Ascending aorta (tissue), 2 donors: ENCODE measurements at places on chromosomes 3 and 15. TPM values are rescaled to one million over a fixed set of nuclear protein-coding genes. Genes with fewer than 3 reads are reported as not detected.

TTLL13 gene
- not detected for total RNA-seq

PLSCR5 gene
- not detected for total RNA-seq

DNA sequence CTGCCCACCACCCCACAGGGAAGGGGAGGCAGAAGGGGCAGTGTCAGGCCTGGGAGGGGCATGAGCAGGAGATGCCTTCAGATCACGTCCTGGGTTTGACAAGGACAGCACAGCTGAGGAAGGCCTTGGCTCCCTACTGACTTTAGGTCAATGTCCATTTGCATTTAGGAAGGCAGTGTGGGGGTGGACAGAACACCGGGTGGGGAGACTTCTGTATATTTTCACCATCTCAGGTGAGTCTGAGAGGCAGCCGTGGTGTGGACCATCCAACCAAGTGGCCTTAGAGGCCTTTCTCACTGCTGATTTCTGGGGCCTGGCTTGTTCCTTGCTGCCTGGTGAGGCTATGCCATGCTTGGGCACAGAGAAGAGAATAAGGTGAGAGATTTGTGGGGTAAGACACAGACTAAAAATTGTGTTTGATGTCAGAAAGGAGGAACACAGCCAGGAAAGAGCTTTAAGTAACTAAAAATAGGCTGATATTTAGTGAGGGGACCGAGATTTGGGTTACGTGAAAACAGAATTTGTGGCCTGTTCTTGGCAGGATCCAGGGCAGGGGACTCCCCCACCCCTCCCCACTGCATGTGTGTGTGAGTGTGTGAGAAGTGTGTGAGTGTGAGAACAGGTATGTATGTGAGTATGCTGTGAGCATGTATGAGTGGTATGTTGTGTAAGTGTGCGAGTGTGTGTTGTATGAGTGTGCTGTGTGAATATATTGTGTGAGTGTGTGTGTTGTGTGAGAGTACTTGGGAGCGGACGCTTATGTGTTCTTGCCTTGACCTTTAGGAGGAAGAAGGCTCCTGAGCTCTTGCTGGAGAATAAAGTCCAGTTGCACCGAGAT, 11.8 kb upstream of the PLA2G4E start:
- no peaks in the 10 kb centered on the region for H3K4me1 ChIP-seq
- peak; percentile 30 for DNase-seq
- no peaks in the 10 kb centered on the region for H3K36me3 ChIP-seq
- H3K4me3 ChIP-seq = no peak overlapping the region
- no peaks in the 10 kb centered on the region for H3K27me3 ChIP-seq
- H3K27ac ChIP-seq = no peak overlapping the region

GRCh38 chr3:149080011-149080698, 6.2 kb downstream of the HLTF start:
- H3K4me3 ChIP-seq = no peak overlapping the region
- DNase-seq = no peak
- no peak overlapping the region for H3K27ac ChIP-seq
- H3K36me3 ChIP-seq = peaks cover 7% of the 10 kb centered on the region

DNA sequence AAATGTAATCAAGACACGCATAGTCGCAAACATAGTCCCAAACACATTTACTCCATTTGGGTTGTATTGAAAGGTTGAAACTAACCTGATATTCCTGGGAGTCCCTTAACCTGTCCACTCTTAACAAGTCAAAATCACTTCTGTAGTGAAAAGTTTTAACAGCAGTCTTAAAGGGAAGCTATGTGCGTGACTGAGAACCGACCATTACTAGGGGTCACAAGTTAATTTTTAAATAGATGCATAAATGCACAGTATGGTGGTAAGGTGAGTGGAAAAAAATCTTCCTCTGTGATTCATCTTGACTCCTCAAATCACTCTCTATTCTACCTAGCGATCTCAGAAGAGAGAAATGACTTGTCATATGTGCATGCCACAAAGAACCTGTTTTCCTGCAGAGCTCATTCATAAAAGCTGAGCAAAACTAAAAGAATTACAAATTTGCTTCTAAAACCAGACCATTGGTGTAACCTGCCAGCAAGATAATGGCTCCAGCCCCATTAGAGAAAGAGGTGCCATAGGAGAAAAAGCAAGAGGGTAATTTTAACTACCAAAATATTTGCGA, 4.8 kb downstream of the GPR15 start:
- DNase-seq = no peak
- H3K27me3 ChIP-seq = no peaks in the 10 kb centered on the region
- H3K4me1 ChIP-seq = no peaks in the 10 kb centered on the region

DNA sequence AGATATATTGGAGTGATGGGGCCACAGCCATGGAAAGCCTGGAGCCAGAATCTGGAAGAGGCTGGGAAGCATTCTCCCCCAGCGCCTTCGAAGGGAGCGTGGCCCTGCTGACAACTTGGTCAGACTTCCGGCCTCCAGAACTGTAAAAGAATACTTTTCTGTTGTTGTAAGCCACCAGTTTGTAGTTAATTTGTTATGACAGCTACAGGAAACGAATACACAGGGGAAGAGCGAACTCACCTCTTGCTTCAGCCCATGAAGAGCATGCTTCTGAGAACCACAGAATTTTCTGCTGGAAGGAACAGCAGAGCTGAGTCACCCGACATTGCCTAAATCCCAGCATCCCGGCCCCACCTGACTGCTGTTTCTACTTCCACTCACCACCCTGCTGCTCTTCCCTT, 501.7 kb downstream of the SHQ1 start:
- DNase-seq = no peak
- no peaks in the 10 kb centered on the region for H3K27me3 ChIP-seq
- no peaks in the 10 kb centered on the region for H3K36me3 ChIP-seq
- no peak overlapping the region for H3K4me3 ChIP-seq
- H3K4me1 ChIP-seq = peaks cover 28% of the 10 kb centered on the region

- no peaks in the 10 kb centered on the region for H3K4me1 ChIP-seq
- no peak overlapping the region for H3K27ac ChIP-seq
- no peak overlapping the region for H3K4me3 ChIP-seq
- no peak for DNase-seq
- no peaks in the 10 kb centered on the region for H3K36me3 ChIP-seq
- no peaks in the 10 kb centered on the region for H3K27me3 ChIP-seq
These were observed 9.2 kb upstream of the DCUN1D1 start for GRCh38 chr3:182989566-182989965.

HRH1 gene
- 6.2 TPM for total RNA-seq

GRCh38 chr3:102790747-102791325, 356.0 kb downstream of the ZPLD1 start:
- H3K4me1 ChIP-seq = no peaks in the 10 kb centered on the region
- H3K27ac ChIP-seq = no peak overlapping the region
- no peaks in the 10 kb centered on the region for H3K36me3 ChIP-seq

- no peak for DNase-seq
- no peak overlapping the region for H3K4me3 ChIP-seq
- no peaks in the 10 kb centered on the region for H3K36me3 ChIP-seq
- no peaks in the 10 kb centered on the region for H3K4me1 ChIP-seq
These were observed 20.5 kb downstream of the POLR2M start for GRCh38 chr15:57727031-57727430.
